ENCODE measurements at places on chromosomes 3 and 15.

- DNase-seq = no peak
These were observed 17.1 kb upstream of the VILL start for GRCh38 chr3:37973246-37974054.

DNA sequence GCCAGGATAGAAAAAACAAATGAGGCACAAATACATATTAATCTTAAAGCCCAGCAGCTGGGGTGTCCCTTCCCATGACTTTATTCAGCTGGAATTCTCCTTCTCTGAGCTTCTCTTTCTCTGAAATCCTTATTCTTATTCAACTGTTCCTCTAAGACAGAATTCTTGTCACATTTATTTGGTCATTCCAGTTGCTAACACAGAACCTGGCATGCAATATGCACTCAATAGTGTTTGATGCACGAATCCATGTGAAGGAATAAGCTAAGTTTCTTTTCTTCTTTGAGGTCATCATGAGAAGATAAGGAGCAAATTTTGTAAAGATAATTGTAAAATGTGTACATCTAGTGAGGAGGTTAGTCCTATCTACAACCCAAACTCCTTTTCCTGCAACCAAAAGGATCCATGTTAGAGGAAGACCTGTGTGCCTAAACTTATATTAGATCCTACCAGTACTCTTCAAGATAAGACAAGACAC, 154.2 kb upstream of the KCNMB2 start:
- no peak for DNase-seq

DNA sequence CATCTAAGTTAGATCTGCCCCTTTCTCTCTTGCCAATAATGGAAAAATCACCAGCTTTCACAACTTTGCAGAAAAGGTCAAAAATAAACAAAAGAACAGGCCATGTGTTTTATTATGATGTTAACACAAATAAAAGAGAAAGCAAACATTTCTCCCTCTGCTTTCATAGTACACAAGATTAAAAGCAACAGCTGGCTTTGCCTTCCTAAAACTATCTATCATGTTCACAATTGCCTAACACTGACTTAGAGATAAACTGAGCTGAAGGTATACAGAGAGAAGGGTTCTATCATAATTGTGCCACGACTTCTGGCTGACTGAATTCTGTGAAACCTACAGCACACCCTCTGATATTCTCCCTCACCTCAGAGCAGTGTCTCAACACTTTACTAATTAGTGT, 29.4 kb downstream of the AADAC start:
- DNase-seq = no peak

- no peak for DNase-seq
These were observed 15.6 kb downstream of the CYP19A1 start for GRCh38 chr15:51322621-51323296.

DNA sequence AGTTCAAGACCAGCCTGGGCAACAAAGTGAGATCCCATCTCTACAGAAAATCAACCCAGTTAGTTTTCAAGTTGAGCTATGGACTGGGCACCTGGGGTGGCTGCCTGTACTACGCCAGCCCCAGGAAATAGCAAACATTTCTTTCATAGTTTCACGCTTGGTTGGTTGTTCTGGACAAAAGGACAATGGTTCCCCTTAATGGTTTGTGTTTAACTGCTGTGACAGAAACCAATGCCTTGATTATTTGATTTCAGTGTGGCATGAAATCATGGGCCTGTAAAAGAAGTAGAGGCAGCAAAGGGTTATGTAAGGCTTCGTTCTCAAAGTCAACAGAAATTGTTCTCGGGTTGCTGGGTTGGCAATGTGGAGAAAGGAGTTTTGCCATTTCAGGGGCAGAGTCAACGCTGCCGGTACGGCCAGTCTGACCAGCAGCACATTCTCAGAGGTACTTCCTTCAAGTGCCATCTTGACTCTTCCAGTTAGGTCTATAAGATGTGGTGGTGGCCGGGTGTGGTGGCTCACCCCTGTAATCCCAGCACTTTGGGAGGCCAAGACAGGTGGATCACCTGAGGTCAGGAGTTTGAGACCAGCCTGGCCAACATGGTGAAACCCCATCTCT, 12.7 kb downstream of the LCMT2 start:
- DNase-seq = no peak

DNA sequence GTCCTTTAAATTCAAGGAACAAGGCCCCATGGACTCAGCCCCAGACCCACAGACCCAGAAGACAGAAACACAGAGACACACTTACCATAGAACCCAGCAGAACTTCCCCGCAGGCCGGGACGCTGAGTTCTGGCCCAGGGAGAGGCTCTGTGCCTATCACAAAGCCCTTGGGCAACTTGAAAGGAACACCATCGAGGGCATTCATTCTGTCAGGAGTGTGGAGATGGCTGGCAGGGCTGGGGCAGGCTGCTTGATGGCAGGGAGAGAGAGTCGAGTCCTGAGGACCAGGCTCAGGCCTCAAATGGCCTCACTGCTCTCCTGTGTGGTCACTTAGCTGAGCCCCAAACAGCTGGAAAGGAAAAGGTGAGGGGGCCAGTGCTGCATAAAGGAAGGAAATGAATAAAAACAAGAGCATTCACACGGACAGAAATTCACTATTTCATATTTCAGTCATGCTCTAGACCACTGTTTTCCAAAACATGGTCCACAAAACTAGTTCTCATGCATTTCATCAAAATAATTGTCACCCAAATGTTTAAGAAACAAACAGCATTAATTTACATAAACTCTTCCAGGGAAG, 8.9 kb downstream of the UBAP1L start:
- no peak for DNase-seq

DNA sequence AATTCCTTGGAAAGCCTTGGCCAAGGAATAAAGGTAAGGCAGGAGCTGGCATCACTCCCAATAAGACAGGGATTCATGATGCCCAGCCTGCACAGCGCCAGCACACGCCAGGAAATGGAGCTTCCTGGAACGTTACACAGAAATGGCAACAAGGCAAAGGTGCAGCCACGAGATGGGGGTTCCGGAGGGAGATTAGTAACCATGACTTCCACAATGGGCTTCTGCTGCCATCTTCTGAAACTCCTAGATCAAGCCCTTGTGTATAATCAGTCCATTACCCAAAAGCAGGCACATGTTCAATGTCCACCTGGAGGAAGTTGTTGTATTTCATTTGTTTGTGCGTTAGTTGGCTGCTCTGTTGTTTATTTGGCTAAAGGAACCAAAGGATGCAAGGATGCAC, 131.2 kb upstream of the TRIM42 start:
- no peak for DNase-seq

DNA sequence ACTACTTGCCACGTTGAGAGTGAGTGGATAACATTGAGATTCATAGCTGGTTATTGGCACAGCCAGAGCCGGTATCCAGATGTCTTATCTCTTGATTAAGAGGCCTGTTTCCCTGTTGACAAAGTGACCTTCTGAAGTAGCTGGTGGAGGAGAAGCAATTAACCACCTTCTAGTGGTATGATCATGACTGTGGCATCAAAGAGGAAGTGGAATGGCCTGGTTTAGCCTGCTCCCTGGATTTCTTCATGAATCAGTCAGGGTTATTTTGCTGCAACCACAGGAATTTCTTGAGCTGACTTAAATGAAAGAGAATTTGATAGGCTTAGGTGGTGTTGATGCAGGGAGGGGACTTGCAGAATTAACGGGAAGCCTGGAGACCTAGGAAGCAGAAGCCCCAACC, 398.3 kb downstream of the MFSD1 start:
- DNase-seq = no peak

- no peak for DNase-seq
These were observed 16.4 kb downstream of the CHST13 start for GRCh38 chr3:126540342-126540849.

DNA sequence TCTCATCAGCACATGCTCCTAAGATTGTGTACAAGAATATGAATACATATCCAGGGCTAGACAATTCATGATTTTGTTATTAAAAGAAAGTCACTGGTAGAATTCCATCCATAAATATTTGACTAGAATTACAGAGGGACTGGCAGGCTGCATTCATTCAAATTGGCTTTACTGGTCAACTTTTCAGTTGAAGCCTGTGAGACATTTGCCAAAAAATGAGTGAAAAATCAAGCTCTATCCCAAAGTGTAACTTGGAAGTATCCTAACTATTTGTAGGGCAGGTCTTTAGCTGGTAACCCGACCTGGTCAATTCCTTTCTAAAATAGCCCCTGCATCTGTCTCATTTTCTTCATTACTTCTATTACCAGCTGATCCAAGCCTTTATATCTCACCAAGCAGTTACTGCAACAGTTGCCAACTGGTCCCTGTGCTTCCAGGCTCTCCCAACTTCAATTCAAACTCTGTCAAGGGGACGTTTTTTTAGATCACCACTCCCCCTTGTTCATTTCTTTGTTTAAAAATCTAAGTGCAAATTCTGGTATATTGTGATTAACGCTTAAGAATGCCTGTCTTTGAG, 173.1 kb upstream of the TBL1XR1 start:
- no peak for DNase-seq

DNA sequence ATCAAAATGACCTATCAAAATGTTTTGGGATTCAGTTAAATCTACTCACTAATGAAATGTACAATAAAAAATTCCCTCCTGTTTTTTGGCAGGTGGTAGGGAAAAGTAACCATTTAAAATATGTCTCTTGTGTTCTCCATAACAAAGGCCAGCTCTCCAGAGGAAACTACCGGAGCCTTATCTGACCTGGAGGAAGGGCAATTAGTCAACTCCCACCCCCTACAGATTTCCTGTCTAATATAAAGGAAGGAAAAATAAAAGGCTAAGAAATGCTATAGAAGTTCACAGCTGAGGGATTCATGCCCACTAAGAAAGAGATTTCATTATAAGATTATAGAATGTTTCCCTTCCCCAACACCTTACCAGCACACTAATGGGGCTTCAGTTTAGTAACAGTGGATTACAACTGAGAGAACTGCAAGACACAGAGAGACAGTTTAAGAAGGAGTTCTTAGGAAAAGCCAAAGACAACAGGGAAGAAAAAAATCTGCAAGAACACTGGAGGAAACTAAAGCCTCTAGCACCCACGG, 376.5 kb upstream of the KCNMB2 start:
- no peak for DNase-seq

- DNase-seq = no peak
These were observed 340.8 kb upstream of the DPH6 start for GRCh38 chr15:35886765-35887164.
